ENCODE measurements at places on chromosomes 6 and 20.

- DNase-seq: no peak
Observed at GRCh38 chr20:19298652-19299051, 86.2 kb downstream of the SLC24A3 start.

- DNase-seq: no peak
Observed at GRCh38 chr6:151850479-151851003, 43.1 kb downstream of the ESR1 start.

DNA sequence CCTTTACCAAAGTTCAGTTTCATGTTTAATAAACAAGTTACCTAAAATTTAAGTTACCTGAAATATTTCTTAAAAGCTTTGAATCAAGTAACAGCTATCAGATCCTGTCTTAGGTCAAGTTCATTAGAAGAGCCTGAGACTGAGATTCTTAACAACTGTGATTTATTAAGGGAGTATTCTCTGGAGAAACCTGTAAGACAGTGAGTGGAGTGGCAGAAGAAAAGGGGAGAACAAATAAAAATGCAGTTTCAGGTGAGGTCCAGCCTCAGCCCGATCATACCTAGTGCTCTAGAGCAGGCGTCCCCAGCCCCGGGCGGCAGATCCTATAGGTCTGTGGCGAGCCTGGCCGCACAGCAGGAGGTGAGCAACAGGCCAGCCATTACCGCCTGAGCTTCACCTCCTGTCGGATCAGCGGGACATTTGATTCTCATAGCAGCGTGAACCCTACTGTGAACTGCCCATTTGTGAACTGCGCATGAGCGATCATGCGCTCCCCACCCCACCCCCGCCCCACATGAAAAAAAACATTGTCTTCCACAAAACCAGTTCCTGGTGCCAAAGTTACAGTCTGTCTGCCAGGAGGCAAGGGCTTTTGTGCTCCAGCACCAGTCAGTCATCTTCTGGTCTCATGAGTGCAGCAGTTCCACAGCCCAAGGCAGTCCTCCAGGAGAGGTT, 59.2 kb upstream of the ADGRB3 start:
- no peak for DNase-seq

- no peak for DNase-seq
Observed at GRCh38 chr6:153538491-153538890, 407.4 kb upstream of the RGS17 start.

DNA sequence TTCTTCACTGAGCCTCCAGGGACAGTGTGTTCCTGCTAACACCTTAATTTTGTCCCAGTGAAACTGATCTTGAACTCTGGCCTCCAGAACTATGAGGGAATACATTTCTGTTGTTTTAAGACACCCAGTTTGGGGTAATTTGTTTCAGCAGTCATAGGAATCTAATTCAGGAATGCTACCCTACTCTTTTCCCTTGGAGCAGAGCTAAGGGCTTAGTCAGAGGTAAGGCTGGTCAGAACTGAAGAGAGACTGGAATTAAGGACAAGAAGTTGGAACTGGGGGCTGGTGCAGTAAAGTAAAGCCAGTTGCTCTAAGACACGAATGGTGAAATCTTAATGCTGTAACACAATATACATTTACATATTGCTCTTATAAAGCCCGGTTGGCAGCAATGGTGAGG, 809.7 kb downstream of the MAFB start:
- no peak for DNase-seq

GRCh38 chr6:136684466-136684865, 107.8 kb downstream of the MAP3K5 start:
- no peak for DNase-seq

GRCh38 chr6:51107769-51108203, 289.1 kb downstream of the TFAP2B start:
- no peak for DNase-seq

- no peak for DNase-seq
Observed at GRCh38 chr6:63859528-63859927, 223.9 kb downstream of the PHF3 start.

GRCh38 chr6:82553863-82554531, 190.4 kb downstream of the TPBG start:
- DNase-seq: no peak

DNA sequence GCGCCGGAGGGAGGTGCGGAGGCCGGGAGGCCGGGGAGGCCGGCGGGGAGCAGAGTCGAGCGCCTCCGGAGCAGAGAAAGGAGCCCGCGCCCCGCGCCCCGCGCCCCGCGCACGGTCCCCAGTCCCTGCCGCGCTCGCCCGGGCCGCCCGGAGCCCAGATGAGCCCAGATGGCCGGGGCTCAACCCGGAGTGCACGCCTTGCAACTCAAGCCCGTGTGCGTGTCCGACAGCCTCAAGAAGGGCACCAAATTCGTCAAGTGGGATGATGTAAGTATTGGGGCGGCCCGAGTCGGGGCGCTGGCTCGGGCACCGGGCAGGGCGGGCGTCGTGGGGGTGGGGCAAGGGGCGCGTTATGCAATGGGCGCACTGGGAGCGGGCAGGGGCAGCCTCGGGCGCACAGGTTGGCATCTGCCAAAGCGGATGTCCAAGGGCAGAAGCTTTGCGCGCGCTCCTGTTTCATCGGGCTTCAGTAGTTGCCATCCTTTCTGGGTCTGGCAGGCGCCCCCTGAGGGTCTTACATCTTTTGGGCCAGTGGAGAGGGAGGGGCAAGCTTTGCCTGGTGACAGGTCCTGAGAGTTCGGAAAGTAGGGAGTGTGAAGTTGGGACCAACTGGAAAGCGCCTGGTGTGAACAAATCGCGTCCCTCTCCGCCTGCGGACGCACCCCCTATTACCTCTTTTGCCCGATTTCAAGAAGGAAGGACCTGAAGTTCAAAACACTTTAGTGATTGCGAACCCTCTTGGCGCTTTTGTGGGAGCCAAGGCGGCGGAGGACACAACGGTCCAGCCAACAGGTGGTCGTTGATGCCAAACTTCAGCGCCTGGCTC, 631 bp downstream of the PLCB1 start:
- no peak for DNase-seq

- DNase-seq: no peak
Observed at GRCh38 chr6:161732594-161732993, 458.7 kb upstream of the AGPAT4 start.

DNA sequence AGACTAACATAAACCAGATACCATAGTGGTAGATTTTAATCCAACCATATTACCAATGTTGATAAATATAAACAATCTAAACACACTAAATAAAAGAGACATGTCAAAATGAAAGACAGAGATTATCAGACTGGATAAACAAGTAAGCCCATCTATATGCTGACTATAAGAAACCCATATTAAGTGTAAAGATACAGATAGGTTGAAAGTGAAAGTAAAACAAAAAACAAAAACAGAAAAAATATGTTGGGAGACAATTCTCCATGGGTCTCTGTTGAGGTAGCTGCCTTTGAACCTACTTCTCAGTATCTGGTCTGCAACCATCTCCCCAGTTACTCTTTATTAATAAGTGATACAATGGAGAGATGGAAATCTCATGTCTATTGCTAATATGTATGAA, 21.2 kb downstream of the REV3L start:
- DNase-seq: no peak

GRCh38 chr20:62063315-62063980, 2.2 kb downstream of the TAF4 start:
- DNase-seq: no peak

DNA sequence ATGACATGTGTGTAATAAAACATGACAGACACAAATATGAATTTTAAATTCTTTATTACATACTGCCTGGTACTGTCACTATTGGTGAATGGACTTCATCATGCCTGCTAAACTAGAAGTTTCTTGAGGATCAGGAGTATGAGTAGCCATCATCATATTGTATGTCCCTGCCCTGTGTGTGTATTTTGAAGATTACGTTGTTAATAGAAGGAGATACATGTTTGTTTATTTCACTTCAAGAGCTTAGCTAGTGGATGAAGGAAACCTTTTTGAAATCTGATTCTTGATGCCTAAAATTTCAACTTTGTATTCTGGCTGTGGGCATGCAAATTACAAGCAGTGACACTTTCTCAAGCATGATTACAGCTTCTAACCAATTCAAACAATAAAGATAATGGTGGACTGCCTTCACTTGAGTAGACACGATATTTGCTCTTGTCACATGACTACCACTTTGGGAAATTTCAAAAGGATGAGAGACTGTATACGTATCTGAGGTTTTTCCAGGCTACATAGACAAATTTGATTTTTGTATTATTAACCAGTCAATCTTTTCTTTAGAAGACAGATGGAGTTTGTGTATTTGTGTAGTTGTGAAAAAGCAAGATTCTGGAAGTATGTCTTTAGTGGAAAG, 3.5 kb downstream of the TBPL1 start:
- DNase-seq: no peak

DNA sequence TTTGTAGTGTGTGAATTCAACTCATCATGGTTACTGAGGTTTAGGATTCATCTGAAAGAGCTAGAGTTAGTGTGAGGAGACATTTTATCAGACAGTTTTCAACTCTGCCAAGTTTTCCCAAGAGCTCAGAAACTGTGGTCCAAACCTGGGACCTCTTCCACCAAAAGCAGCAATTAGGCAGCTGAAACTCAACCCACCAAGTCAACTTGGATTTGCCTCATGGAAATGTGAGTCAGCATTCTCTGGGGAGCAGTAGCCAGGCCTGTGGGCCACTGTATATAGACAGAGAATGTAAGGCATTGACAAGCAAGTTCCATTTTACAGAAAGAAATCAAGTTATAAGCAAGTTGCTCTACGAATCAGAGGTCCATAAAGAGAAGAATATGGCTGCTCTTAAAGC, 178.8 kb upstream of the HDDC2 start:
- no peak for DNase-seq

- no peak for DNase-seq
Observed at GRCh38 chr20:63252284-63252711, 2.0 kb downstream of the NKAIN4 start.

- DNase-seq: peak; percentile 96
Observed at GRCh38 chr6:157244175-157244574, 79.1 kb downstream of the TMEM242 start.

DNA sequence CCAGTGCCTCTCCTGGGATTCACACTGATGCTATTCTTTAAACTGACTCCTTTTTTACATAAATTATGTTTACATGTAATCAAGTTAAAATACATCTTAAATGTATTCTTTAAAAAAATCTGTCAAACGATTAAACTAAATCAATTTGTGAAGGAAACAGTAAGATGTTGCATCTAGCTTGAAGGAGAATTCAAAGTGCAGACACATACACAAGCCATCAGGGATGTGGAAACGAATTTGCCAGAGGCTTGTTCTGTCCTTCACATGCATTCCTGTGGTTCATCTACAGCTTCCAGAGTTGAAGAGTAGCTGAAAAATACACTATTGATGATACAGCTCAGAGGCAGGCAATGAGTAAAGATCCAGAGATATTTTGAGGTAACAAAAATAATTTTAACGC, 7.3 kb upstream of the BPIFB3 start:
- no peak for DNase-seq

- peak; percentile 66 for DNase-seq
Observed at GRCh38 chr6:1485678-1486077, 96.3 kb downstream of the FOXF2 start.

GRCh38 chr6:47247227-47247797, 62.4 kb downstream of the TNFRSF21 start:
- no peak for DNase-seq

DNA sequence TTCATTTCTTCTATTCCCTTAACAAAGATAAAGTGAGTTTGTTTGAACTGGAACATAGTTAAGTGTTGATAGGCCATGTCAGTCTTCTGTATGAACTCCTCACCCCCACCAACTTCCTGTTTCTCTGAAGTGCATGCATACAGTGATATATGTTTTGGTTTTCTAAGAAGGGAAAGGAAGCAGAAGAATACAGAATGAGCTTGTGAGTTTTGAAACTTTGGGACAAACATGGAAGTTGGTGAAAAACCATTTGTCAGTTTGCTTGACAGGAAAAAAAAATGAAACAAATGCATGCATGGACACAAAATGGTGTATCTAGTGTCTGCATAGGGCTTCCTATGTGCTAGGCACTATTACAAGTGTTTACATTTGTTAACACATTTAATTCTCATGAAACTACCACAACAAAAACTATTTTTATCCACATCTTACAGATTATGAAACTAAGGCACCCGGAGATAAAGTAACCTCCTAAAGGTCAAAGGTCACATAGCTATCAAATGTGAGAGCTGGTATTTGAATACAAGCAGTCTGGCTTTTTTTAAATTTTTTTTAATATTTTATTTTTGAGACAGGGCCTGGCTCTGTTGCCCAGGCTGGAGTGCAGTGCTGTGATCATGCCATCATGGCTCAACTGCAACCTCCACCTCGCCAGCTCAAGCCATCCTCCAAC, 105.9 kb downstream of the ADGRB3 start:
- no peak for DNase-seq

DNA sequence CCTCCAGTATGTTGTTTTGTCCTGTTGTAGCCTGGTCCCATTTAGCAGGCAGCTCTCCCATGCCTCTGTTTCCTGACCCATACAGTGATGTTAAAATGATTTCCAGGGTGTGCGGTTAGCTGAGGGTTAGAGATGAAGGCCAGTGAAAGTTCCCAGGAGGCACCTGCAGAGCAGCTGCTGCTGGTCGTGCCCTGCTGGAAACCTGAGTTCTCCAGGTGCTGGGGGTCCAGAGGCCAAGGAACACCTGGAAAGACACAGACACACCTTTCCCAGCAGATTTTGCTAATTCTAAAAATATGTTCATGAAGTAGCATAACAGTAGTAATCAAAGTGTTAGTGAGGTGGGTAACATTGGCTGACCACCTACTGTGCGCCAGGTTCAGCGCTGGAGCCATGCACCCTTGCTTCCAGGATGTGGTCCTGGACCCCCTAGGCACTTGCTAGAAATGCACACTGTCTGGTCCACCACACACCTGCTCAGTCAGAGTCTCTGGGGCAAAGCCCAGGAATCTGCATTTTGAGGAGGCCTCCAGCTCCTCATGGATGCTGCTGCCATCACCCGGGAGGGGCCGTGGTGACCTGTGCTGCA, 118.7 kb downstream of the SYNDIG1 start:
- no peak for DNase-seq

GRCh38 chr6:45012687-45013086, 315.4 kb upstream of the RUNX2 start:
- DNase-seq: no peak

- DNase-seq: no peak
Observed at GRCh38 chr6:14734052-14734415, 511.8 kb upstream of the JARID2 start.

- DNase-seq: no peak
Observed at GRCh38 chr6:97133067-97133466, 149.9 kb downstream of the MMS22L start.

DNA sequence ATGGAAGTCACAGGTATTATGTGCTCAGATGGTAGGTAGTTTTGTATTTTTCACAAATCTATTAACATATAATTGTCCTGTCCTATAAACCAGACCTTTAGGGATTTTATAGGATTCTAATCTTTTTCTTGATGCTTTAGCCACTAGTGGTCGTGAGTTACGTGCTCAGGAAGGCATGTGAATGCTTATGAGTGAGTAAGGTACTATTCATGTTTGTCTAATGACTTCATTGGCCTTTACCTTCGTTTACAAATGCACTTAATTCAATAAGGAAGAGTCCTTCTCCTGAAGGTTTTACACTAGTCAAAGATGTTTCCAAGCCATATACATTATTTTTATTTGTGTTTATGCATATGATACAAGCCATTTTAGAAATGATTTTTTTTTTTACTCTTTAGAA, 23.0 kb downstream of the PACRG start:
- no peak for DNase-seq

Measured in GM04503 (cell line).